ENCODE measurements at places on chromosomes 4 and X. TPM values are rescaled to one million over a fixed set of nuclear protein-coding genes. Genes with fewer than 3 reads are reported as not detected.

Gene ABLIM2
- 6.0 TPM for total RNA-seq

Gene TEX11
- total RNA-seq = 0.66 TPM

Gene PHOX2B
- total RNA-seq = not detected

Gene AVPR2
- 0.78 TPM for total RNA-seq

Gene GABRA4
- total RNA-seq = not detected

Gene CSAG3
- not detected for total RNA-seq

Gene BEX5
- total RNA-seq = 7.0 TPM

Gene ABCB7
- 14.5 TPM for total RNA-seq

Gene PLCXD1
- total RNA-seq = 4.2 TPM

Gene CBR4
- total RNA-seq = 24.4 TPM

Gene GPR119
- total RNA-seq = 15.2 TPM

Gene KLHL4
- not detected for total RNA-seq

Gene NOA1
- 30.6 TPM for total RNA-seq

Gene CDS1
- 5.2 TPM for total RNA-seq

DNA sequence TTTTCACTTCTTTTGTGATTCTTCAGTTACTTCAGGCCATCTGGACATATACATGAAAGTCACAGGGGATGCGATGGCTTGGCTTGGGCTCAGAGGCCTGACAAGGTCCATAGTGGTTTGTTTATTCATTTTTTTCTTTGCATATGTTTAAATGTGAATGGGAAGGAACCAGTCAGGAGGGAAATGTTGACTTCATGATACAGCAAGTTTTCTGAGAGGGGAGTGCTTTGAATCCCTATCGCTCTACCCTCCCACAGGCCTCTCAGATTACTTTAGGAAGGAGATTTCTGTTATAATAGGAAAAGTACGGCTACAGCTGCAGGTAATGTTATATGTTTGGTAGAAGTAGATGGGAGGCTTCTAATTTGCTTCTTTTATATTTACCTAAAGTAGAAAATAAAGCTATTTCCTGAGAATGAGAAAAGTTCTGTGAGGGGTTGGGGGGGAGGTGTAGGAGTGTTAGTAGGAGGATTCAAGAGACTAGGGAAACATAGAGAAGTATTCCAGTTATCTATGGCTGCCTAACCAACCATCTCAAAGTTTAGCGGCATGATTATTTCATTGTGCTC is 322.9 kb downstream of the RAPGEF2 start:
- no peak for DNase-seq

DNA sequence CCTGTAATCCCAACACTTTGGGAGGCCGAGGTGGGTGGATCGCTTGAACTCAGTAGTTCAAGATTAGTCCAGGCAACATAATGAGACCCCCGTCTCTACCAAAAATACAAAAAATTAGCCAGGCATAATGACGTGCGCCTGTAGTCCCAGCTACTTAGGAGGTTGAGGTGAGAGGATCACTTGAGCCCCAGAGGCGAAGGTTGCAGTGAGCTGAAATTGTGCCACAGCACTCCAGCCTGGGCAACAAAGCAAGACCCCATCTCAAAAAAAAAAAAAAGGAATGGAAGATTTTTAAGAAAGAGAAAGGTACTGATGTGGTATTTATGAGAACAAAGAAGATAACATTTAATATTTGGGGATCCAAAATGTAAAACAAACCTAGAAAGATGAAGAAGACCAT is 27.0 kb upstream of the NMU start:
- DNase-seq = no peak

DNA sequence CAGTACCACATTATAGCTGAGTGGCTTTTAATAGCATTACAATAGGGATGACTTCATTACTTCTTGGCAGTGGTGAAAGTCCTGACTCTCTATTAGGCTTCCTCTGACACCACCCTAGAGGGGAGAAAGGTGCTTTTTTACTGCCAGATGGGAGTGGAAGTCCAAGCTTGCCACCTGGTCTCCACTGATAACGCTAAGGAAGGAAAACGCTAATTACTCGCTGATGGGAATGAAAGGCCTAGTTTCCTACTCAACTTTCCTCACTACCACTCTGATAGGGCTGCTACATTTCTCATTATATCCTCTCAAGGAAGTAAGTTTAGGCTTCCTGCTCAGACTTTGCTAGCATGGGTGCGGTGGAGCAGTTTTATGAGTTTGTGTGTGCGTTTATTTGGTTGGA is 62.3 kb upstream of the PAGE3 start:
- DNase-seq = no peak

DNA sequence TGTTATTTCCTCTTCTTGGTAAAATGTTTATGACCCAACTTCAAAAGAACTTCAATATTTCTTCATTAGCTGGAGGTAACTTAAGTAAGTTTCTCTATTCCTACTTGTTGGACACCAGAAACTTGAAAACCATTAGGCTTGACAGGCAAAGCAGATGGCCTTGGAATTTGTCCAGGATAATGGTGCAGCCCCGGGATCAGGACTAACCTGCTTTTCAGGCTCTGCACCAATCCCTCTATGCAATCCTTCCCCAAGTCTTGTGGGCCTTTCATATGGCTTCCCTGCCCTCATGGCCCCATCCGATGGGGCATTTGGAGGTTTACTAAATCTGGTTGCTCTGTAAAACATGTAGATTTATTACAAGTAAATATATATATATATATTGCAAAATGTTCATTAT is 68.5 kb downstream of the SPINK2 start:
- DNase-seq = no peak

GRCh38 chr4:33882246-33882990 is 2361.9 kb downstream of the ARAP2 start:
- no peak for DNase-seq

DNA sequence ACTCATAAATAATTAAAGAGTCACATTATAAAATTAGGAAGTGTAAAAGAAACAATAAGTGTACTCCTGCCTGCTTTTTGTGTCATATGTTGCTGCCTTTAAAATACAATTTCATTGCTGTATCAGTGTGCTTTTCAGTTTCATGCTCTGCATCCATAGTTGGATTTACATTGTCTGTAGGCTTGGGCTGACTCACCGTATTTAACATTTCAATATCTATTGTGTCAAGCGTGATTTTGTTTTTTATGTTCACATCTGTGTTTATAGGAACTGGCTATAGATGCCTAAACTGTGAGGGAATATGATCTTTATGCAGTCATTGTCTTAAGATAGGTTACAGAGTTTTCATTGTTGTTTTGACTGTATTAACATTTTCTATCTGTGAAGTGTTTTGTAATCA is 18.1 kb downstream of the CCSER1 start:
- no peak for DNase-seq

GRCh38 chr4:139735381-139736273 is 70.0 kb downstream of the MGST2 start:
- no peak for DNase-seq

DNA sequence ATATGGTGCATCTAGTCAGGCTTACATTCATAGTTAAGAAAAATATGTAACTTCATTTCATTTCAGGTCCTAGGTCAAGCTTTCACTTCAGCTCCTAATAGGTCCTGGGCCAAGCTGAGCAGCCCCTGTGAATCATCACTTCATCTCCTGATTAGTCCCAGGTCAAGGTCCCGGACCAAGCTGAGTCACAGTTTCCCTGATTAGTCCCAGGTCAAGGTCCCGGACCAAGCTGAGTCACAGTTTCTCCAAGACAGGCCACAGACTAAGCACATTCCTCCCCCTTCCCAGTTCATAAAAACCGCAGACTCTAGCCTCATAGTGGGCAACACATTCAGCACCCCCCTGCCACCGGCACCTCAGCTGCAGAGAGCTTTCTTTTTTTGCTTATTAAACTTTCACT is 1331.8 kb downstream of the PCDH19 start:
- no peak for DNase-seq

DNA sequence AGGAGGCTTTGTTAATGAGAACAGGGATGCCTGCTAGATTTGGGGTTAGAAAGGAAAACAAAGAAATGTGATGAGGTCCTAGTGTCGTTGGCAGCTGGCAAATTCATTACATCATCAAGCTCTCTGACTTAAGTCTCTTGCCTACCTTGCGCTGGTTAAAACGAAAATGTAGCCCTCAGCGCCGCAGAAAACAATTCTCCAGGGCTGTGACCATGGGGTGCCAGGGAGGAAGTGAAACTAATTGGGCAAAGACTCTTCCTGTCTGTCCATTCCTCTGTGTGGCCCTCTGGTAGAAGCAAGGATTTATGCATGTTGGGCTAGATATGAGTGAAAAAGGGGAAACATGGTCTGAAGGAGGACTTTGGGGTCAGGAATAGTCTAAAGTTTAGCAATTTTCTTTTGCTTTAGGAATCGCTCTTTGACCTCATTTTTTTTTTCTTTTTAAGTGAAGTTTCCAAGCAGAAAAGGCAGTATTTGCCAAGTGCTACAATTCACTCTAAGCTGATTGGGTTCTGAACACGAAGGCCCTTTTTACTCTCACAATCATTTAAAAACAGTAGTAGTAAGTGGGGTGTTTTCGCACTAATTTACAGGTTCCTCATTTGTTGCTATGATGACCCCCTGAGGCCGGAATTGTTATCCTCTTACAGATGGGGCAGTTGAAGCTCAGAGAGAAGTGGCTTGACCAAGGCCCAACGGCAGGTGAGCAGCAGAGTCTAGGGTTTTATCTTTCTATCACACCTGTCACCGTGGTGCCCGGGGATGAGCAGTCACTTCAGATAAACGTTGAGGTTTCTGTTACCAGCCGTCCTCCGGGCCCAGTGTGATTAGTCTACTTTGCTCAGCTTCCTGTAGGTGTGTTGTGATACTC is 27.3 kb upstream of the CHRNA9 start:
- no peak for DNase-seq

DNA sequence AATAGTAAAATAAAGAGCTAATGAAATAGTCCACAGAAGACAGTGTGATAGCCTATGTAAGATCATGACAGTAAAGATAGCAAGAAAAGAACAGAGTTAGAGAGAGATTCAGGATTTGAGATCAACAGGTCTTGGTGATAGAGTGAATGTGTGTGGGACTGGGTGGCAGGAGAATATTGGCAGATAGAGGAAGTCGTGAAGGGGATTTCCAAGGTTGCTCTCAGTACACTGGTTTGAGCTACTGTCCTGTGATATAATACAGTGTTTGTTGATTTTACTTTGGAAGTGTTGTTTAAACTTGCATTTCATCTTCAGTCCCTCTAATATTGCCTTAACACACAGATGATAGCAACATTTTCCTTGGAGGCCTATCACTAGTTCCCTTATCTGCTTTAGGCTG is 44.1 kb downstream of the DTHD1 start:
- DNase-seq = no peak

- DNase-seq = no peak
Observed at GRCh38 chr4:87516683-87517082, 12.5 kb downstream of the SPARCL1 start.

DNA sequence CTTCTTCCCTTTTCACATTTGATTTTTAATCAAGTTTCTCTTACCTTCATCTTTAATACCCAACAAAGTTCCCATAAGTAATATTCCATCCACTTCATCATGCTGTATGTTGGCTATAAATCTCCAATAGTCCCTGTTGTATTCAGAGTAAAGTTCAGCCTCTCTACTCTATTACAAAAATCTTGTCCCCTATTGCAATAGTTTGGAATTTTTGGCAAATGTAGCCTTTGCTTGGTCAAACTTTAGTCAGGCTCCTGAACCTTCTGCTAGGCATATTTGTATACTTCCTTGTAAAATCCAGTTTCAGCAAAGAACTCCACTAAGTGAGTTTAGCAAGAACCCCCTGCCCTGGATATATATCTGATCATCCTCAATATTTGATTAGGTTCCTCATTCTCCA is 54.0 kb upstream of the PACRGL start:
- DNase-seq = no peak

DNA sequence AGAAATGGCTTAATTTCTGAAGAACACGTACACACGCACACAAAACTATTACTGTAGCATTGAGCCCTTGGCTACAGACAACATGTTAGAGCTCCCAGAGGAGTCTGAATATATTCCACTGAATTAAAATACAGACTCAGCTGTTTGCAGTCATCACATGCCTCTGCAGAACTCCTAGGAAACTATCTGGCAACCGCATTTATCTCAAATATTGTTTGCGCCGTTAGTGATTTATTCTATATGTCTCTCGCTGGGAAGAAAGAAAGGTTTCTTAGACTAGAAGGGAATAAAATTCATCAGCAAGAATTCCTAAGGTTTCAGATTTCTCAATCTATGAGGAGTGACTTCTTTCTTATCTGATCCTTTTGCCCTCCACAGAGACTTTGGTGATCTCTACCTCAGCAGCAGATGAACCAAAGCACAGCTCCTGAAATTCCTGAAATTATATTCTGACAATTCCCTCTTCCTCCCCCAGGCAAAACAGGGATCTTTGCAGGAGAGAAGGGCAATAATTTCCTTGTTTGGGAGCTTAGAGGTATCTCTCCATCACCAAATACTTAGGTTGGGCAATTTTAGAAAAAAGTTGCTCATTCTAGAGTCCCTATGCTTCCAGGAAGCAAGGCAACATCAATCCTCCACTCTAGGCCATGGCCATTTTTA is 199.2 kb downstream of the APBB2 start:
- no peak for DNase-seq

- no peak for DNase-seq
Observed at GRCh38 chrX:30779453-30780030, 109.5 kb downstream of the TAB3 start.

DNA sequence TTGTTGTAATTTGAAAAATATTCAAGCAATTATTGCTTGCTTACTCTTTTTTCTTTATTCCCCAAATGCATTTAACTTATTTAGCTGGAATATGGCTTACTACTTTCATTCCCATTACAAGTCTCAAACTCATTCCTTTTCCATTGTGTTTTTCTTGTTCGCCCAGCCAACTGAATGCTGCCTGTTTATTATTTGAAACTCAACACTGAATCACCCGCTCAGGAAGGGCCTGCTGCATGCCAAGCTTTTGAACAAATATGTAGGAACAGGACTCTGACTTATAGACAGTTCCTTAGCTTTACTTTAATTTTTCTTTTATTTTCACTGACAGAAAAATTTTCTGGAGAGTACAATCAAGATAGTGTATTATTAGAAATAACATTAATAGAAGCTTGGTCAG is 12.9 kb downstream of the PCDH18 start:
- DNase-seq = no peak

DNA sequence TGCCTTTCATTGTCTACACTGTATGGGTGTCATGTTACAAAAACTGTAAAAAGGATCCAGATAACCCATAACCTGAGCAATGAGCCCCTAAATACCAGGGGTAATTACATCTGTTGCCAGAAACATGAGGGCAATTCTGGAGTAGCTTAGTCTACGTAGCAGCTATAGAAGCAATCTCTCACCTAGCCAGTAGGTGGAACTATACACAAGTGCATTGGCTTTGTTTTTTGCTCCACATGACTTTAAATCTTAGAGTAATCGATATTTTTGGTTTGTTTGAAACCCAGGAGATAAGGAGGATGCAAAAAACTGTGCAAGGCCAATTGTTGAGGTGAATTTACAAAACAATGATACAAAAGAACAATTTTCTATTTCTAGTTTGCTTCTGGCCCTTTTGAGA is 57.5 kb downstream of the GPR82 start:
- no peak for DNase-seq

Measured in body of pancreas (tissue), 4 donors.